ENCODE measurements at places on chromosomes 2 and 18.
A peak's percentile ranks its signal among the peaks of the same experiment; 100 is the strongest.

DNA sequence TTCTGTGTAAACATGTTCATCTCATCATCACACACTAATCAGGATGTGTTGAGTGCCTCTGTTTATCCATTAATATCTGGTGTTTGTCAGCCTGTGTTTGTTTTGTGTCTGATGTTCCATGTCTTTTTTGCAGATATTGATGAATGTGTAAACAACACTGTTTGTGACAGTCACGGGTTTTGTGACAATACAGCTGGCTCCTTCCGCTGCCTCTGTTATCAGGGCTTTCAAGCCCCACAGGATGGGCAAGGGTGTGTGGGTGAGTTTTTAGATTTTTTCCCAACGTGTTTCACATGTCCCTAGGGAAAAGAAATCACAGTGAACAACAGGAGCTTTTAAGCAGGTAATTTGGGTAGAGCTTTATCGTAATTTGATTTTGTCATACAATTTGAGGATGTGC, 133.7 kb upstream of the RASGRP3 start:
- DNase-seq, result no peak

GRCh38 chr2:67032076-67032475, 365.1 kb upstream of the ETAA1 start:
- no peak for DNase-seq

GRCh38 chr18:5300476-5301010, 5.0 kb upstream of the ZBTB14 start:
- no peak for DNase-seq

GRCh38 chr2:236968101-236968879, 117.4 kb upstream of the COPS8 start:
- DNase-seq, result no peak

DNA sequence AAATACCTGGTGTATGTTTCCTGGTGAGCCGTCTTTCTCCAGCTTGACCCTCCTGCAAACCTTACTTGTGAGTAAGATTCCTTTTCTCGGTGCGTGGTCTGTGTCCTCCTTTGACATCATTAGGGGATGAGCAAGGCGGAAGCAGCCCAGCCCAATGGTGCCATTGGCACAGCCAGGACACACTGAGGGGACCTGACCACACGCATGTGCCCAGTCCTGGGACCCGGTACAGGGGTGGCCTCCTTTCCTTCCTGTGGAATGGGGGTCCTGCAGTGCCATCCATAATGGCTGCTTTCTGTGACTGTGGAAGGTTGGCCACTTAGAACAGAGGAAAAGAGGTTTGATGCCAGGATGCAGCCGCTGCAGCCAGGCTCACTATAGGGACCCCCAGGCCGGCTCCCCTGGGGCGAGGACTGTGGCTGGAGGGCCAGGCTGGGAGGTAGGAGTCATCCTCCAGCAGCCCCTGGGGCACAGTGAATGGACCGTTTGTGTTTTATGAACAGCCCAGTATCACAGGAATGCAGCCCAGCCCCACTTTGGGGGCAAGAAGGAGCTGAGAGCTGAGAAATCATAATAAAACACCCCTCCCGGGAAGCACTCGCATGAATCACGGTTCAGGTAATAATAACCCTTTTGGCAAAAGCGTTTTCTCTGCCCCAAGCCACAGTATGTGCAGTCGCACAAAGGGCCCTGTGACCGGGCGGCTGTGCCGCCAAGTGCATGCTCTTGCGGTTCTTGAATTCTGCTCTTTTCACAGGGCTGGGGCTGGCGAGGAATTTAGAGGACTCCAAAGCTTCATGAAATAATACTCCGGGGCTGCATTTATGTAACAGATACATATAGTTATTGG, 73.2 kb downstream of the ASB1 start:
- no peak for DNase-seq

DNA sequence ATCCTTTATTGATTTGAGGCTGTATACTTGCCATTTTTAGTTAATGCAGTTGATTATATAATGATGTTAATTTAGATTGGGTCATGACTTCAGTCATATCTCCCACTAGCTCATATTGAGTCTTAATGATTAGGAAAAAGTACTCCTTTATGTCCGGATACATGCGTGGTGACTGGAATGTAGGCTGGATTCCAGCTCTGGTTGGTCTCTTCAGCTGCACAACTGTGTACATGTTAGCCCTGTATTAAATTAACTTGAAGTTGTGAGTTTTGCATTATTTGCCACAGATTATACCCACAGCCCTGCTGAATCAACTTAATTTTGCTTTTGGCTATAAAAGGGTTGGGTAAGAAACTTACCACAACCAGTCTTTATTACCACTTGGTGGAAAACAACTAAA, 22.5 kb downstream of the MOB4 start:
- no peak for DNase-seq

GRCh38 chr18:25164848-25165811, 186.8 kb downstream of the ZNF521 start:
- DNase-seq, result no peak

DNA sequence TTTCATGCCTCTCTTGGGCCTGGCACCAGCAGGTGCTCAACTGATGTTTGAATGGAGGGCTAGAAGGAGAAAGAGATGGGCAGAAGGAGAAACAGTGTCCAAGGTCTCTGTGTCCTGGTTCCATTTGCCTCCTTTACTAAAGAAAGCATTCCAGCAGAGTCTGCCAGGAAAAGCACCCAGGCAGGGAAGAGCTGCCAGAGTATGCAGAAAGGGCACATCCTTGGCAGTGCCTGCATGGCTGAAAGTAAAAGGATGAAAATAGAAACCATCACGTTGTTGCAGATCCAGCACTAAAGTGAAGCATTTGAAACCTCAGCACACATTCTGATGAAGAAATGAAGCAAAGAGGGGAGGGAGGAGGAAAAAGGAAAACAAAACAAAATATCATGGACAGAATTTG, 142.2 kb downstream of the ESCO1 start:
- no peak for DNase-seq

DNA sequence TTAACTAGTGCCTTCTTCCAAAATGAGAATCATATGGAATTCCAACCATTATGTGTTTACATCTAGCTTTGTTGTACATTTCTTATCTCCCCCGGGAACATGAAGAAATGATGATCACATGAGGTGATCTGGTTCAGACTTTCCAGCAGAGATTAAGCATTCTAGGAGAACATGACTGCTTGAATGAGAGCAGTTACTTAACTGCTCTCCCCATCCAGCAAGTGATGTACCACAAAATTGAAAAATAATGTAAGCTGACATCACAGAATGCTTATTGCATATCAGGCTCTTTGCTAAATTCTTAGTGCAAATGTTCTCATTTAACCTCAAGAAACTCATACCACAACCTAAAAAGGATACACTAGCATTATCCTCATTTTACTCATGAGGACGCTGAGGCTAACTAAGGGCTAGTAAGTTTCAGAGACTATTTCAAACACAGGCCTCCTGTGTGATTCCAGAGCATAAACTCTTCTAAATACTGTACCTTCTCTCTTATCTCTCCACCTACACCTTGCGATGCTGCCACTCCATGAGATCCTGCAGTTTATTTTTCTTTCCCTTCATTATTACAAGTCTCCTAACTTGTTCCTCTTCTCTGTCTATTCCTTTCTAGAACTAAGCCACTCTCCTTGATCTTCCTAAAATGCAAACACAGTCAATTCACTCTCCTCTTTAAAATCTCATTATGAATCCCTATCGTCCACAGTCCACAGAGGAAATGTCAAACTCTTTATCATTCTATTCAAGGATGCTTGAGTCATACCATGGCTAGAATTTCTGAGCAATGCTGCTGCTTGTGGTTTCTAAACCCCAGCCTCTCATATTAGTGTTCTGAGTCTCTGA, 1224.8 kb upstream of the ZEB2 start:
- DNase-seq, result no peak

DNA sequence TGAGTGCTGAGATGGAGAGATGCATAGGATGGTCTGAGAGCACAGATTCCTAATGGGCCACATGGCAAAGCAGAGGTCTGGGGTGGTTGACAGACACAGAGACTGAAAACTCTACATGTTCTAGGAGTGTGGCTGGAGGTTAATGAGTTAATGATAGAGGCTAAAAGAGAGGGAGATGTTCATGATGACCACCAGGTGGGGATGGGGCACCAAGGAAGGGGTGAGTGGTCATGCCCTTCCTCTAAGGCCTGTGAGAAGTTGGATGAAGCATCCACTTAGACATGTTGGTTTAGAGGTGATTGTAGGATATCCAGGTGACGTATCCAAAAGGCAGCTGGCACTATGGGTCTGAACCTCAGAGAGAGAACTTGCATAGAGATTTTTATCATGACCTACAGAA, 102.1 kb downstream of the LRP2 start:
- no peak for DNase-seq

GRCh38 chr2:145021962-145022665, 502.2 kb upstream of the ZEB2 start:
- DNase-seq, result no peak

- no peak for DNase-seq
These were observed 92.3 kb downstream of the HS1BP3 start for GRCh38 chr2:20558391-20559150.

DNA sequence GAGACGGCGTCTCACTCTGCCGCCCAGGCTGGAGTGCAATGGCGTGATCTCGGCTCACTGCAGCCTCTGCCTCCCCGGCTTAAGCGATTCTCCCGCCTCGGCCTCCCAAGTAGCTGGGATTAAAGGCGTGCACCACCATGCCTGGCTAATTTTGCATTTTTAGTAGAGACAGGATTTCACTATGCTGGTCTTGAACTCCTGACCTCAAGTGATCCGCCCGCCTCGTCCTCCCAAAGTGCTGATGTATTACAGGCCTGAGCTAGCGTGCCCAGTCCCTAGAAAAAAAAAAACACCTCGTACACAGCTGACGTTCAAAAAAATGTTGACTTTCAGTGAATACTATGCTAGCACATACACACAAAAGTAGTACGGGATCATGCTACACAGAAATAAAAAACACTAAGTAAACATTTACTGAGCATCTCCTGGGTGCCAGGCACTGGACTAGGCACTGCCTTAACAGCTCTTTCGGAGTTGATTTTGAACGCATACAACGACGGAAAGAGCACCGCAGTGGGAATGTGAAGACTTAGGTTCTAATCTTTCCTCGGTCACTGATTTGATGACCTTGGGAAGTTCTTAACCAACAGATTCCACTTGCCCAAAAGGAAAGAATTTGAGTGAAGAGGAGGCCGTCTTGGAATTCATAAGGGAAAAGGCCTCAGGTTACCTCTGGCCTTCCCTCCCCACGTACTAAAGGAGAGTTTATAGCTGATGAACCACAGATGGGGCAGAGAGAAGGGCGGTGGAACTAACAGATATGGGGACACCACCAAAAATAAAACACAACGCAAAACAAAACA, 1.1 kb downstream of the DNAJC27 start:
- no peak for DNase-seq

DNA sequence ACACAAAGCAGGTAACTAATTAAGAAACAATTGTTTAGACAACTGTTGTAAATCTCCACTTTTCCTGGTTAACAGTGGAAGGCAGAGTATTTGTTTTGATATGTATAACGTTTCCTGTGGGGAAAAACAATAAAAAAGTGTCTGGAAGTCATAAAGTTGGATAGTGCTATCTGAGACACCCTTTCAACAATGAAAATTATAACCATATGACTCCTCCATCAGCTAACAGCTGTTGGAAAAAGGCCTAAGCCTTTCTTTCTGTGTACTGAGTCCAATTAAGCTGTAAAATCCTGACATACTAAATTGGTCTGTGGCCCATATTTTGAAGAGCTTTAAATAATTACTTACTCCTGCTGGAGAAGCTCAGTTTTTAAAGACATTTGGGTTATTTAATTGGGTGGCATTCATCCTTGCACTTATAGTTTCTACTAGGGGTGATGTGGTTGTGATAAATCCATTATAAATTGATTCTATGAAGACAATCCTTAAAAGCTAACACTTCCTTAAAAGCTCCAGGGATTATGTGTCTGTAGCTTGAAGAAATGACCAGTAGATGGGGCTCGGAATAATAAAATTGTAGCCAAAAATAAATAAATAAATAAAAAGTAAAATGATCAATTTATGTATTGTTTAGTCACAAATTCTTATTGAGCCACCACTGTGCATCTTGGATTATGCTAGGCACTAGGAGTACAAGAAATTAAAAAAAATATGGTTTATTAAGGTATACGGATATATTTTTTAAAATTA, 698.1 kb upstream of the NXPH2 start:
- no peak for DNase-seq

GRCh38 chr2:226544596-226545210, 254.9 kb downstream of the IRS1 start:
- no peak for DNase-seq

GRCh38 chr18:71665131-71665530, 879.0 kb downstream of the CBLN2 start:
- DNase-seq, result no peak

- peak; percentile 90 for DNase-seq
These were observed at the start of the genes C2orf76 and DBI for GRCh38 chr2:119366649-119367471. Gene C2orf76, minus strand, starts transcription at chr2:119366834. Its CDS starts 26,875 bp downstream, at chr2:119339959. Gene DBI, plus strand, starts transcription at chr2:119366977. Its CDS starts 75 bp downstream, at chr2:119367052.

DNA sequence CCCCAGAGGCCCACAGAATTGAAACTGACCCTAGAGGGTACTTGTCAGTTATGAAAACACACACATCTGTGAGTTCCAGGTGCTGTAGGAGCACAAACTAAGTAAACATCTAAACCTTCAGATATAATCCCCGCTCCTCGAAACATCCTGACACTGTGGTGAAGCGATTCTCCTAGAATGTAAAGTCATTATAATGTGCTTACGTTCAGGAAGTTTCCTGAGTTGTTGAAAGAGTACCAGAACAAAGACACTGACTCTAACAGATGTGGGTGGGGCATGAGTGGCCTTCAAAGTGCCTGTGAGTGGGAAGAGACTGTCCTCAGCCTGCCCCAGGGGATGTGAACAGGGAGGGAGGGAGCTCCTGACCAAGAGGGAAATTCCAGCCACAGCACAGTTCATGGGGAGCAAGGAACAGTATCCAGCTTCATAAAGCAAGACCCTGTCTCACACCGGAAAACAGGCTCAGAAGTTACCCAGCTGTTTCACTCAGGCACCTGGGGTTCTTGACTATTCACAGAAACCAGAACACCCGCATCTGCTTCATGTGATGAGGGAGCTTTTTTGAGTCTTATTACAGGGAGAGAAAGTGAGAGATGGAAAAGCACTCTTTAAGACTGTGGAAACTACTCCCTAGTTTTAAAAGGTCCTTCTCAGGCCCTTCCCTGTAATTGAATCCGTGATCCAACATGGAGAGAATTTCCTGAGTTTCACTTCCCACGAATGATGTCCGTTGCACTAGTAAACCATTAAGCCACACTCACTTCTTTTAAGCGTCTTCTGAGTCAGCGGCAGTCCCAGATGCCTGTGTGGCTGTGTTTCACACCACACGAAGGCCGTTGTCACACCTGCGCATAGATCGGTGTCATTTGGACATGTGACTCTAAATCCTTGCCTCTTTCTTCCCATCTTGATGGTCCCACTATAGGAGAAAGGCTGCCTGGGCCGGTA, 88.6 kb upstream of the EML6 start:
- no peak for DNase-seq

- no peak for DNase-seq
These were observed 50.3 kb downstream of the TCF7L1 start for GRCh38 chr2:85183479-85183878.

GRCh38 chr2:99444222-99444621, 45.6 kb downstream of the REV1 start:
- DNase-seq, result no peak

- peak; percentile 7 for DNase-seq
These were observed 732 bp upstream of the ANXA4 start for GRCh38 chr2:69741229-69741574.
